ENCODE measurements at places on chromosomes 13 and 19.

- DNase-seq = no peak
Measured at GRCh38 chr19:55552620-55553019, 7.3 kb upstream of the SBK3 start.

- DNase-seq = no peak
Measured at GRCh38 chr13:109436055-109436622, 350.2 kb downstream of the IRS2 start.

DNA sequence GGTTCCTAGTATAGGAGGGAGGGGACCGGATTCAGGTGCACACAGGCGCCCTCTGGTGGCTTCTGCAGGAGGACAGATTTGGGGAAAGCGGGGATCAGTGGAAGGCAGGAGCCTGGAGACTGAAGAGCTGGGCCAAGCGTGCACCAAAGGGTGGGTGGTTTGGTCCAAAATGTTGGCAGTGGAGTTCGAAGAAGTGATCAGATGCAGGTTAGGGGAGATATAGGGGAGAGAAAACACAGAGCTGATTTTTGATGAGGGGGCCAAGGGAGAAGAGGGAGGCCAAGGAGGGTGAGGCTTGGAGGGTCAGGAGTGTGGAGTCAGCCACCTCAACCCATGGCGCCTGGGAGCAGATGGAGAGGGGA is 6.8 kb upstream of the CARM1 start:
- DNase-seq = peak; percentile 82

GRCh38 chr13:112675366-112675756 is 14.5 kb upstream of the ATP11A start:
- DNase-seq = no peak

GRCh38 chr13:110291286-110291685 is 15.7 kb downstream of the COL4A1 start:
- no peak for DNase-seq

GRCh38 chr13:35860661-35861060 is 270.5 kb downstream of the DCLK1 start:
- no peak for DNase-seq

- no peak for DNase-seq
Measured at GRCh38 chr13:102962430-102962829, 103.8 kb downstream of the SLC10A2 start.

GRCh38 chr19:11496391-11497163 is 9.1 kb downstream of the ZNF653 start:
- DNase-seq = peak; percentile 68

- DNase-seq = no peak
Measured at GRCh38 chr19:18603255-18603957, 3.2 kb downstream of the CRLF1 start.

DNA sequence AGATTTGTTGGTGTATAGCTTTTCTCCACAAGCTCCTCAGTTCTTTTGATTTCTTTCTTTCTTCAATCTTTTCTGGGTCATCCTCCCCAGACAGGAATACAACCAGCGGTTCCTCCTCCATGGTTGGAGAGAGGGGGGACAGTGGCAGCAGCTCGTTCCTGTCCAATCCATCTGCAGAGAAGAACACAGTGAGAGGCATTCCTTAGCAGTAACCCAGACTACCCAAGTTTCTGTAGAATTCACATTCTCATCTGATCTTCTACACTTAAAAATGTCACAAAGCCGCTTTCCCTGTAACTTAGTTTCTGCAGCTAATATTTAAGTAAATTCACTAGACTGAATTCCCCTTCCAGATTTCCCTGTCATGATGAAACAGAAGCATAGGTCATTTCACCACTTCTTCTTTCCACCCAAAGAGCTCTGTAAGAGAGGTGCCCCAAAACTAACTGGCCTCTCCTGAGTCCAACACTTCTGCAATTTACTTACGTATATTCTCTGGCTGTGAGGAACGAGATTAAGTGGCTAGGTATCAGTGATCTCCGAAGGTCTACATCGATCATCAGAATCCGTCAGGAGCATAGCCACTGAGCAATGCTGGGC is 171.9 kb downstream of the TBC1D4 start:
- DNase-seq = no peak

GRCh38 chr13:43180837-43181236 is 157.5 kb downstream of the DNAJC15 start:
- DNase-seq = no peak

GRCh38 chr13:51435002-51435578 is 17.7 kb downstream of the INTS6 start:
- DNase-seq = peak; percentile 49

DNA sequence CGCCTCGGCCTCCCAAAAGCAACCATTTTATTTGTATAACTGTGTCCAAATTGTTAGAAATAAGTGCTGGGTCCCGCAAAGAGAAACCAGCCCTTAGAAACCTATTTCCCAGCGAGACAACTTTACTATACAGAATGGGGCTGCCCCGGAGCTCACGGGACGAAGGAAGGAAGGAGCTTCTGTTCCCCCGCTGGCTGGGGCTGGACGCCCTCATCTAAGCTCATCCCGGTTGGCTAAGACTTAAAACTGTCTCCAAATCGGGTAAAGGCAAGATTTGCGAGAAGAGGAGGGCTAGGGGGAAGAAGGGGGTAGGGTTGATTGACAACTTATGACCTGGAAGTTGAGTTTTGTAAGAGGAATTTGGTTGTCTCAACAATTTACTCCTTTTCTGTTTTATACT is 12.3 kb upstream of the BSG start:
- no peak for DNase-seq

- no peak for DNase-seq
Measured at GRCh38 chr13:26664876-26665275, 95.7 kb downstream of the GPR12 start.

DNA sequence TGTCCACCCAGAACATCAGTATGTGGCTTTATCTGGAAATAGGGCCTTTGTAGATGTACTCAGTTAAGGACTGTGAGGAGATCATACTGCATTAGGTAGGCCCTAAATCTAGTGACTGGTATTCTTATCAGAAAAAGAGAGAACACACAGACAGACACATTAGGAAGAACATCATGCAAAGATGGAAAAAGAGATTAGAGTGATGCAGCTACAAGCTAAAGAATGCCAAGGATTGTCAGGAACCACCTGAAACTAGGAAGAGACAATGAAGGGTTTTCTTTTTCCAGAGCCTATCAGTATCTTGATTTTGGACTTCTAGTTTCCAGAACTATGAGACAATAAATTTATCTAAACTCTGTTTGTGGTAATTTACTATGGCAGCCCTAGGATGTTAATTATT is 15.0 kb upstream of the DZIP1 start:
- no peak for DNase-seq

- peak; percentile 26 for DNase-seq
Measured at GRCh38 chr19:49930483-49931011, 1.2 kb upstream of the NUP62 start.

GRCh38 chr19:39140594-39140993 is 15.0 kb downstream of the PAK4 start:
- no peak for DNase-seq

DNA sequence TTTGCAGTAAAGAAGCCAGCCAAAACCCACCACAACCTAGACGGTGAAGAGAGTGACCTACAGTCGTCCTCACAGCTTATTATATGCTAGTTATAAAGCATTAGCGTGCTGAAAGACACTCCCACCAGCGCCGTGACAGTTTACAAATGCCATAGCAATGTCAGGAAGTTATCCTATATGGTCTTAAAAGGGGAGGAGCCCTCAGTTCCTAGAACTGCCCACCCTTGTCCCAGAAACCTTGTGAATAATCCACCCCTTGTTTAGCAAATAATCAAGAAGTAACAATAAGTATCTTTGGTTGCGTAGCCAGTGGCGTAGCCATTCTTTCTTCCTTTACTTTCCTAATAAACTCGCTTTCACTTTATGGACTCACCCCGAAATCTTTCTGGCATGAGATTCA is 227.9 kb upstream of the ARGLU1 start:
- DNase-seq = no peak

- peak; percentile 3 for DNase-seq
Measured at GRCh38 chr13:41917641-41918040, 43.3 kb downstream of the VWA8 start.

DNA sequence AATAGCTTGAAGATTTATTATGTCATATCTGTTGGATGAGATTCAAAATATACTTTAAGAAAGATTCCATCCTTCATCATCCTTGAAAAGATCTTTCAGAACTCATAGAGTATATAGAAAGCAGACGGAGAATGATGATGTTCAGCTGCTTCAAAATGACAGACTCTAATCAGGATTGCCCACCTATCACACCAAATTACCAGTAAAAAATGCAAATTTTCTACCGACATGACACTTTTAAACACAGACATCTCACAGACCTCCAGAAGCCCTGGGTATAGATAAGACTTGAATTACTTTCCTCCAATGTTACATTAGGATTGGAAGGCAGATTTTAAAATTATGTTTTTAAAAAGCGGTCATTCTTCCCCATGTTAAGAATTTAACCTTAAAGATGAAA is 235.5 kb downstream of the GPC6 start:
- DNase-seq = no peak

- DNase-seq = no peak
Measured at GRCh38 chr19:17948514-17948900, 15.7 kb downstream of the CCDC124 start.

DNA sequence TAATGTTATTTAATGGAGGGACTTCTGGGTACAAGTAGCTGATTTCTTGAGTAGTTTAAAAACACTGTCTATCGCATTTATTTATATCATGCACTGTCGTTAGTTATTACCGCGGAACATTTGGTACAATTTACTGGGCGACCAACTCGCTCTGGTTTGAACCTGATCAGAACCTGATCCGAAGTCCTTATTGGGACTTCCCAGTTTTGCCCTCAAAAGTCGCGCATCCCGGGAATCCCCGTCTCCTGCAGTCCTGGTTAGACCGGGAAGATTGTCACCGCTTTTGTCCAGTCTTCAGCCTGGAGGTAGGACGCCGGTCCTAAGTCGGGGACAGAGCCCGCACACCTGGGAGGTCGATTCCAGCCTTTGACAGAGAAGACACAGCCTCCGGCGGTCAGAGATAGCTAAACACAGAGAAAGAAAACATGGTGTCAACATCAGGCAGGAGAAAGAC is 694 bp downstream of the CLN5 start:
- DNase-seq = peak; percentile 33

- no peak for DNase-seq
Measured at GRCh38 chr13:95039415-95039814, 261.8 kb downstream of the ABCC4 start.

- no peak for DNase-seq
Measured at GRCh38 chr13:77337159-77337558, 10.3 kb upstream of the MYCBP2 start.

GRCh38 chr19:53034948-53035675 is 9.4 kb upstream of the ERVV-2 start:
- DNase-seq = no peak

DNA sequence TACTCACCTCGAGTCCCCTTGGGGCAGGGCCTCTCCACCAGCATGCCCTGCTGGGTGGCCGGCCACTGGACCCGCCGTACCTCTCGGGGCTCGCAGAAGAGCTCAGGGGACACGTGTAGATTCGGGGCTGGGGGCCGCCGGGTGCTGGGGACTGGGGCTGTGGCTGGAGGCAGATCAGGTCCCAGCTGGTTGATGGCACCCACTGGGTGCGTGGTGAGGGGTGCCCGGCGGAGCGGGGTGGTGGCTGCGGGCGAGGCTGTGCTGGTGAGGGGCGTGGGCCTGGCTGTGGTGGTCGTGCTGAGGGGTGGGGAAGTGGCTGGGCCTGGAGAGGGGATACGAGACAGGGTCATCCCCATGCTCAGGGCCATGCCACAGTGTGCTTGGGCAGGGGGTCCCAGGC is 24.9 kb upstream of the ASF1B start:
- DNase-seq = no peak

GRCh38 chr19:47376589-47377144 is 27.6 kb downstream of the DHX34 start:
- DNase-seq = no peak

Measured in CD4-positive, alpha-beta T cell treated with Interleukin-10 for 1 hour (primary cell).